ENCODE measurements at places on chromosomes 4 and X.
A peak's percentile ranks its signal among the peaks of the same experiment; 100 is the strongest.

GRCh38 chrX:22090181-22090580, 58.1 kb downstream of the PHEX start:
- DNase-seq, result no peak

- DNase-seq, result no peak
These were observed 392.5 kb downstream of the ZNF674 start for GRCh38 chrX:46152756-46153155.

DNA sequence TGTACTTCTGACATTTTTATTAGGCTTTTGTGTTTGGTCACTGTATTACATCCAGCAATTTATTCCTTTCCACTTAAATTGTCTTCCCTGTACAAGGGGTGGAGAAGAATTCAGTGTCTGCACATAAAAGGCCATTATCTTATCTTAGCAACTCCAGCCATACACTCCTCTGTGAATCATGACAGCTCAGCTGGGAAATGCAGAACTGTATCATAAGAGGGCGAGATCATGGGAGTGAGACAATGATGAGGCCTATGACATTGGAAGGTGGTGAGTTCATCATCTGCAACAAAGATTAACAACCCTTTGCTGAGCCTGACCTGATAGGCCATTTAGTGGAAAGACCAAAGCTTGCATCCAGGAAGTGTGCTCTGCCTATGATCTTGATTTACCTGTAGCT, 33.3 kb downstream of the SLIT2 start:
- no peak for DNase-seq

DNA sequence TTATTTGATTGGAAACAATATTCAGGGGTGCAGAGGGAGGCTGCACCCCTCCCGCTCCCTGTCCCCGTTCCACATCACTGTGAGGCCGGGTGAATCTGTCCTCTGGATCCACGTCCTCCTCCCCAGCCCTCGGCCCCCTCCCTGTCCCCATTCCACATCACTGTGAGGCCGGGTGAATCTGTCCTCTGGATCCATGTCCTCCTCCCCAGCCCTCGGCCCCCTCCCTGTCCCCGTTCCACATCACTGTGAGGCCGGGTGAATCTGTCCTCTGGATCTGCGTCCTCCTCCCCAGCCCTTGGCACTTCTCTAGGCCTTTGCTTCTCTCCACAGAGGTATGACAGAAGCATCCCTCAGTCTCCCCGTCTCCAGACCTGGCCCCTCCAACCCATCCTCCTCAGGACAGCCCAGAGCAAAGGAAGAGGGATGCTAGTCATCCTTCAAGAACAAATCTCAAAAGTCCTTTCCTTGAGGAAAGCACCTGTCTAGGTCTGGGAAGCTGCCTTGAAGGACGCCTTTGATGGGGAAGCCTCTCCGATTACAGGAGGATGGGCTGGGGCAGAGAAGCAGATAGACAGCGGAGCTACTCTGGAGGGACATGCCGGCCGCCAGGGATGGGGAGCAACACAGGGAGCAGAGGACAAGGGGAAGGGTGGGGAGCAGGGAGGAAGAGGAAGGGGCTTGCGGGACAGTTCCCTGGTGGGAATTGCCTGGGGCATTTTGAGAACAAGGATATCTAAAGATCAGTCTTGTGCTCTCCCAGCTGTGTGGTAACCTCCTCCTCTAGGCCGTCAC, 10.8 kb upstream of the AFAP1 start:
- DNase-seq, result no peak

GRCh38 chrX:41802958-41803357, 79.0 kb downstream of the GPR82 start:
- DNase-seq, result no peak

DNA sequence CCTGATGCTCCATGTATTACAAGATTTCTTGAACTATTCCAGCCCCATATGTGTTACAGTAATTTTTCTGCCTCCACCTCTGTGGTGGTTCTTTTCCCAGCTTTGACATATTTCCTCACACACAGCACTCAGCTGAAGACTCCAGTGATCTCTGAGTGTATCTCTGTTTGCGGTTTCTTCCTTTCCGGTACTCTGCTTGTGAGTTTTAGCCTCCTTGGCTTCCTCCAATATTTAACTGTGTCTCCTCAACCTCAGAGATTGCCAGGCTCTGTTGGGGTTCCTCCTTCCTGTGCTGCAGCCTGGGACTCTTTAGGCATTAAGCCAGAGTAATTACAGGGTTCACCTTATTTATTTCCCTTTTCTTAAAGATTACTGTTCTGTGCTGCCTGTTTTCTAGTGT, 73.2 kb downstream of the NFKB1 start:
- no peak for DNase-seq

GRCh38 chr4:128163177-128164117, 102.3 kb downstream of the LARP1B start:
- DNase-seq, result no peak

DNA sequence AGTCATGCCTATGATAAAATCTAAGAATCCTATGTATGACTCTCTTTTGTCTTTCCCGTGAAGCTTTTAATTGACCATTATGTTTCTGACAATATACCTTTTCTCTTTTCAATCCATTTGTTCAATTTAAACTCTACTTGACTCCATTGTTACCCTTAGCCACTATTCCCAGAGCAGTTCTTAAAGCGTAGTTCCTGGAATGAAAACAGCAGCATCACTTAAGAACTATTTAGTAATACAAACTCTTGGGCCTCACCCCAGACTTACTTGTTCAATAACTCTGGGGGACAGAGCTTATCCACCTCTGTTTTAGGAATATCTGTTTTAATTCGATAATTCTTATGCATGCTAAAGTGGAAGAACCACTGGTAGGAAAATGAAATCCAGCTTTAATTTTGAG, 358.4 kb downstream of the PRR32 start:
- no peak for DNase-seq

- peak; percentile 66 for DNase-seq
These were observed 29.2 kb upstream of the MXD4 start for GRCh38 chr4:2290974-2291704.

GRCh38 chr4:40306976-40307375, 28.2 kb upstream of the CHRNA9 start:
- DNase-seq, result no peak

All from activated T-helper 1 cell treated with Interleukin-2 at 50 U/mL for 16 hours (primary cell).